Breast epithelium (tissue), 4 donors: ENCODE measurements at places on chromosomes 11 and 22. TPM values are rescaled to one million over a fixed set of nuclear protein-coding genes. Genes with fewer than 3 reads are reported as not detected.
A peak's percentile ranks its signal among the peaks of the same experiment; 100 is the strongest.

DNA sequence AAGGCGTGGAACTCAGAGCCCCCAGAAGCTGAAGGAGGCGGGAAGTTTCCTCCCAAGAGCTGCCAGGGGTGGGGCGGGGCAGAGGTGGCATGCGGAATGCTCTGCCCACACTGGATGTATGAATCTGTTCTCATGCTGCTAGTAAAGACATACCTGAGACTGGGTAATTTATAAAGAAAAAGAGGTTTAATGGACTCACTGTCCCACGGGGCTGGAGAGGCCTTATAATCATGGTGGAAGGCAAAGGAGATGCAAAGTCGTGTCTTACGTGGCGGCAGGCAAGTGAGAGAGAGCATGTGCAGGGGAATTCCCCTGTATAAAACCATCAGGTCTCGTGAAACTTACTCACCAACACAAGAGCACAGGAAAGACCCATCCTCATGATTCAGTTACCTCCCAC lies 57.6 kb downstream of the SMIM38 start:
- no peak for DNase-seq

TMEM45B gene
- total RNA-seq, result 11.8 TPM

- DNase-seq, result peak; percentile 41
Observed at GRCh38 chr11:72736452-72737069, 15.6 kb downstream of the ARAP1 start.

DNA sequence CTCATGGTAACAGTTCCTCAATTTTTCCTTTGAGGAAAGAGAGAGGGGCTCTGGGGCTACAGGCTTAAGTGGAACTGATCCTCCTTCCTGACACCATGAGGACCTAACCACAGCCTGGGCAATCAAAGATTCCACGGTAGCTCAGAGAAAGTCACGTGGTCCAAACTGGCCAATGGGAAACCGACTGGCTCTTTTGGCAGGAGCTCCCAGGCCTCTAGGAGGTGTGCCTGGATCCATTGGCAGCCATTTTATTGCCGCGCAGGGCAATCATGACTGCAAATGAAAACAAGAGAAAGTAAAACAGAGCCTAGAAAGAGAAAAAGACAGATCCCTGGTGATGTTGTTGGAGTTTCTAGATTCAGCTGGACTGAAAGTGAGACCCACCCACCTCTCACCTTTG lies 27.3 kb upstream of the ASPHD2 start:
- DNase-seq, result no peak

DNA sequence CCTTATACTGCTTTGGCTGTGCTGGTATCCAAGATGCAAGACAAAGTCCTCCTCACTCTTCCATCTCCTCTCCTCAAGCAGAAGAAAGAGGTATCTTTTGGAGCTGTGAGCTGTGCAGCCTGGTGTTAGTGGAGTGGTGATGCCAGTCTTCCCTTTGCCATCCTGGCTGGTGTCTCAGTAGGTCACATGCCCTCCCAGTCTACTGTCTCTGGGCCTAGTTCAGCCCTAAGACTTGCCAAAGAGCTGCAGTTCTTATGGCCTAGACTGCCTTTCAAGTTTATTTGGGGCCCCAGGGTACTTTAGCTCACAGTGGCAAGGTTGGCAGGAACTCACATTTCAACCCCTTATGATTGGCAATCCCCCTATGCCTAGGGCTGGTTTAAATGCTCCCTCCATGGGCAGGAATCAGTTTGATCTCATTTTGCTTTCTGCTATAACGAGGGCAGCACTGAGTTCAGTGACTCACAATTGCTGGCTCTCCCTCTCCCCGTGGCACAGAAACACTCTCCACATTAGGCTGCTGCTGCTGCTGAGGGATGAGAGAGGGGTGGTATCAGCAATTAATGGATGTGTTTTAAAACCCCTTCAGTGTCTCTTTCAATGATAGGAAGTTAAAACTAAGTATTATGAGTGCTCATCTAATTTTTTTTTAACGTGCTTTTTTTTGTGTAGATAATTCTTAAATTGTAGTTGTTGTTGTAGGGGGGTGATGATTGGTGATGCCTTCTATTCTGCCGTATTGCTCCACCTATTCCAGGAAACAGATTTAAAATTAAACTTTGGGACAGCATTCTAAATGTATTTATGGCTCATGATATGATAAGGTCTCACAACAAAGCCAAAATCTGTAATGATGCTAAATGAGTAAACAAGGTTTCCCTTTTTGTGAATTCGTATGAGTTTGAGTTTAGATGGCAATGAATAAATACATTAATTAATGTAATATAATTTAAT lies 1295.0 kb downstream of the JRKL start:
- no peak for DNase-seq

DNA sequence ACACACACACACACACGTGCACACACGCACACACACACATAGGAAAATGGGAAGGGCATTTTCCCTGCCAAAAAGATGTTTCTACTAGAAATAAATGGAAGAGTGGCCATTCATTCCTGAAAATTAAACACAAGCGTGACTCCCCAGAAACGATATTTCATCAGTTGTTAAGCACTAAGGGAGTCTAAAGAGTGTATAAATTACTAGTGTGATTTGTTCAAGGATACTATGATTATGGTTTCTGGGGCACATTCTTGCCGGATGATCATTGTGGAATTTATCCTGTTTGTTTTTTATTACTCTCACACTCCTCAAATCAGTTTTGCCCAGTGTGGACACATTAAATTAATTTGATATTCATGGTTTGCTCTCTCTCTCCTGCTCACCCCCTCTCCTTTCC lies 16.4 kb upstream of the AMOTL1 start:
- no peak for DNase-seq
